Stimulated activated CD4-positive, alpha-beta T cell treated with anti-CD3 and anti-CD28 coated beads, Interleukin-2, amount 100 ng/mL, for 24 hours (primary cell): ENCODE measurements at places on chromosomes 11 and 22.

GRCh38 chr11:74022546-74022945 lies 13.7 kb upstream of the UCP3 start:
- DNase-seq = no peak

DNA sequence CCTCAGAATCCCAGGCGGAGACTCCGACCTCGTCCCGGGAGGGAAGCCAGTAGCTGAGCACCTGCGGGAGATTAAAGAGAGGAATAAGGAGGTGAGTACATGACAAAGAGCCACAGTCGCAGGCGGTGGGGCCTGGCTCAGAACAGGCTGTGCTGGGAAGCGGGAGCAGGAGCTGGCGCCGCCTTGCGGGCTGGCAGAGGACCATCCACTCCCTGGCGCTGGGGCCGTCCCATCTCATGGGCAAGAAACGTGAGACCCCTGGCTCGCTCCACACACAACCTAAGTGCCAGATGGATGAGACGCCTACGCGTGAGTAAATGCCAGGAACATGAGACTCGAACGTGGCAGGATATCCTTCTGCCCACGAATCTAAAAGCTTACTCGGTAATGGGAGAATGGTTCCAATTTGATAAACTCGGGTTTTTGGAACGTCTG lies 6.3 kb downstream of the CEND1 start:
- no peak for DNase-seq

DNA sequence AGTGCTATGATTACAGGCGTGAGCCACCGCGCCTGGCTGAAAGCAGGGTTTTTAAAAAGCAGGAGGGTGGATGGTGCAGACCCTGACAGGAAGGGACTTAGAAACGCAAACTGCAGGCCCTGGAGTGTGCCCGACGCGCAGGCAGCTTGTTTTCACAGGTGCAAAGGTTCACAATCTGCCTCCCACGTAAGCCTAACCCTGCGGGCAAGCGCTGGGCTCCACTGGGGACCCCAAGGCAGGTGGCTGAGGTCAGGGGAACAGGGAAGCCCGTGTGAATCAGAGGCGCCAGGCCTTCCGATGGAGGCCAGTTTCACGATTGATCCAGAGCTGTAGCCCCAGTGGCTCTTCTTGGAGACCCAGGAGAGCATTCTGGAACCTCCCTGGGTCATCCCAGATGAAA lies 256.3 kb downstream of the BRD1 start:
- DNase-seq = no peak

DNA sequence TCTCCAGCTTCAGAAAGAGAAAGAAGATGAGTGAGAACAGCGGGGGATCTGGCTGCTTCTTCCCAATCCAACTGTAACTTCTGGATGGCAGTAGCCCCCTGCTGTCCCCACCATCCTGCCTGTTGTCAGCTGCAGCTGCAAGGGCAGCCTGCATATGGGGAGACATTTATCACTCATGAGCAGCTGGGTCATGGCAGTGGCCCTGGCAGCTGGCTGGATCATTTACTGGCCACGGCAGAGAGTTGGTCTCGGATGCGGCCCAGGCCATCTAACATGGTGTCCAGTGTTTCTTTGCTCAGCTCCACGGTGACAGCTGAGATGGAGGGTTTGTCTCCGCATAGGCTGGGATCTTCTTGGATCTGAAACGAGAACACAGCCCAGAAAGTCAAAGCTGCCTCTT lies 14.8 kb downstream of the COMMD9 start:
- no peak for DNase-seq

- DNase-seq = no peak
These were observed 491.5 kb upstream of the KIRREL3 start for GRCh38 chr11:127492029-127492428.

- peak; percentile 13 for DNase-seq
These were observed 18.1 kb upstream of the GNB1L start for GRCh38 chr22:19872779-19873137.

DNA sequence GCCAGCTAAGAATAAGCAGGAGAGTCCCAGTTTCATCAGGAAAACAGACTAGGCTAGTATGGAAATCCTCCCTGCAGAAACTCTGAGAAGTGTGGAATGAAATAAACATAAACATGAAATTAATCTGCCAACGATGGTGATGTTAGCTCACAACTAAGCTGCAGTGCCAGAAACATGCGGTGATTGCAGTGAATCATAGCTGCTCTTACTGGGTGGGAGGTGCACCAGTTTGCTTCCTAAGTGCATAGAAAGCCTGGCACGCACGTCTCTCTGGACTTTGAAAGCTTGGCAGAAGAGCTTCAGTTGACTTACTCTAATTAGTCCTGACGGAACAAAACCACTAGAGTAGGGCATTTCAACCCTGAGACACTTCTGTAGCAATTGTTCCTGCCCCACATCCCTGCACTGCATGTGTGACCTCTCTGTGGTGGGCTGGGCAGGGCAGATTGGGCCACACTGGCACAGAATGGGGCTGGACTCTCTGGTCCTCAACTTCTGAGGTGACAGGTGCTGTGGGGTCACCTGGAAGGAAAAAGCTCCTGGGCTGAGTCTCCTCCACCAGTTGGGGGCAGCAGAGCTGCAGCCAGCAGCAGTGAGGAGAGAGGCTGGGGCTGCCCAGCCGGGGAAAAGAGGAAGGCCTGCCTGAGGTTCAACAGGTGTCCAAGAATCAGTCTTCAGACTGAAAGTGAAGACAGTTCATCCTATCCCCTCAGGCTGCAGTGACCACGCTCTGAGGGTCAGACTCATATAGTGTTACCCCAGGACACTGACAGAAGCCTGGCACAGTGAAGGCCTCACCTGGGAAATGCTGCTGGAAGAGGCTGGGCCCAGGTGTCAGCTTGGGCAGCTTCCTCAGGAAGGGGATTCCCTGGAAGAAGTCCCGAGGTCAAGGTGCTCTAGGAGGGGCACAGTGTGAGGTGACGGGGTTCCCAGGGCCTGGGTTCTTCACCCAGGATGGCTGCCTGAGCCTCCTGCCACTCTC lies 40.5 kb downstream of the GGTLC2 start:
- peak; percentile 26 for DNase-seq

GRCh38 chr11:29312812-29313211 lies 704.0 kb downstream of the KCNA4 start:
- no peak for DNase-seq

GRCh38 chr11:108902027-108902469 lies 237.2 kb downstream of the DDX10 start:
- DNase-seq = no peak

DNA sequence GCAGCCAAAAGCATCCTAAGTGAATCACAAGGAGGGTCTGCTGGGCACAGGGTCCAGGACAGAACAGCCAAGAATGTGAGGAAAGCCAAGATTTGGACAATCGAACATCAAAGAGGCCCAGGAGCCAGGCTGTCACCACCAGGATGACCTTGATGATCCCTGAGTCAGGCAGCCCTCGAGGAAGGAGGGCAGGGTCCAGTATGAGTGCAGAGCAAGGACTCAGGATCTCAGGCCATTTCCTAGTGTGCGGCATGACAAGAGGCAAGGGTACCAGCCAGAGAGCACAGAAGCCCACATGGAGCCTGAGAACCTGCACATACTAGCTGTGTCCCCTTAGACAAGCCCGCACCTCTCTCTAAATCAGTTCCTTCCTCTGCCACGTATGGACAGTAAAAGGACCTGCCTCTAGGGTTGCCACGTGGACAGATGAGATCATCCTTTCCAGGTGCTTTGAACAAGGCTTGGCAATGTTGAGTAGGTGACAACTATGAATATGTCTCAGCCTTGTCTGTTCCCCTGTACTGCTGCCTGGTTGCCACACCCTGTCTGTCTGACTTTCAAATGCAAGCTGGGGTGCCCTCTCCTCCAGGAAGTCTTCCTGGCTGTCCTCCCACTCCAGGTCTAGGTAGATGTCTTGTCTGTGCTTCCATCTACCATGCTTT lies 32.2 kb upstream of the ISX start:
- DNase-seq = no peak

- DNase-seq = peak; percentile 14
These were observed 128.2 kb downstream of the ZNF280B start for GRCh38 chr22:22380098-22381030.

- no peak for DNase-seq
These were observed 2.0 kb downstream of the SBF2 start for GRCh38 chr11:10291801-10292638.

GRCh38 chr22:39718921-39719475 lies 148.4 kb downstream of the CACNA1I start:
- DNase-seq = no peak

DNA sequence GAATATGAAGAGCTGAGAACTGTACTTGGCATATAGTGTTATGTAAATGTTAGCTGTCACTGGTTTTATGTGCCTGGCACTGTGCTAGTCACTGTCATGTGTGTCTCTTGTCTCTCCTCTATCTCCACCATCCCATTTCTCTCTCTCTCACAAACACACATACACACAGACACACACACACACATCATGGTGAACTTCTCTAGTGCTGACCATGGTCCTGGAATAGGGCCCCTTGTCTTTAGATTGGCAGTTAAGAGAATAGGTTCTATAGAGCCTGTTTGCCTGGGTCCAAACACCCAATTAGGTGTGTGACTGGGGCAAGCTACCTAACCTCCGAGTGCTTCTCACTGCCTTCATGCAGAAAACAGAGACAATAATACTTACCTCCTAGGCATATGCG lies 109.7 kb upstream of the NARS2 start:
- no peak for DNase-seq

DNA sequence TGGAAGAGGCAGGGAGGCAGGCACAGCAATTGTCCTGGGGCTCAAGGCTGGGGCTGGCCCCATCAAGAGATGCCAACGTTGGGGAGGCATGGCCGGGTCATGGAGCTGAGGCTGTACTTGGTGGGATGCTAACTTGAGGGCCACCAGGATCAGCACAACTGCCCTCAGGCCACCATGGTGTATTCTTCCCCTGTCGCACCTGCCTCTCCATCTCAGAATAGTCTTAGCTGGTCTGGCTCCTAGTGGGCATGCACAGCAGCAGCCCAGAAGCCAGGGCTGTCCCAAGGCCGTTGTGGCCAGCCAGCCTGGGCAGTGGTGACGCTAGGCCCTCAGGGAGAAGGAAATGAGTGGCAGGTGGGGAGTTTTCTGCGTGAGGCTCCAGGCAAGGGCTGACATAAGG lies 91.3 kb downstream of the DHCR7 start:
- no peak for DNase-seq

DNA sequence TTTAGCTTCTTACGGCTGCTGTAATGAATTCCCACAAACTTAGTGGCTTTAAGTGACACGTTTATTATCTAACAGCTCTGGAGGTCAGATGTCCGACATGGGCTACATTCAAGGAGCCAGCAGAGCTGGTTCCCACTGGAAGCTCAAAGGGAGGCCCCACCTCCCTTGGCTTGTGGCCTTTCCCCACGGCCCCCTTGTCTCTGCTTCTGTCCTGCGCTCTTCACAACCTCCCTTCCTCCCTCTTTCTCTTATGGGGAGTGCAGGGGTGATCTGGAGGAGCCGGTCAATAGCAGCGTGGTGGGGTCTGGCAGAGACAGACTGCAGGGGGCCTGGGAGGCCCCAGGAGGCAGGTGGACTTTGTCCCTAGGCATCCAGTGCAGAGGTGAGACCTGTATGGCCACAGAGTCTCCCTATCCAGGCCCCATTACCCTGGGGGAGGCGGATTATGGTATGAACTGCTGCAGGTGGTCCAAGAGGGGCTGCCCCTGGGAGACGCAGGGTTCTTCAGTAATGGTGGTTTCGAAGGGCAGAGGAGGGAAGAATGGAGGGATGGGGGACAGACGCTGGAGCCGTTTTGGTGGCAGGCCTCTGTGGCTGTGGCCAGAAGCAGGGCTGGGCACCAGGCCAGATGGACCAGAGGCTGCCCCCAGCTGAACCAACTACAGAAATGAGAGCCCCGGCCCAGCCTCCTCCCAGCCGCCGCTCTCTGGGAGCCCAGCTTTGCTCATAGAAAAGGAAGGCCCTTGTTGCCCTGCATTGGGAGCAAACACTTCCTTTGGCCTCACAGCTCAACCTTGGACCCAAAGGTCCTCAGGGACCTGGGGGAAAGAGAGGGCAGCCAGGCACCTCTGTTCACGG lies 30.7 kb upstream of the KCNQ1OT1 start:
- DNase-seq = no peak

- no peak for DNase-seq
These were observed 964.5 kb upstream of the CHORDC1 start for GRCh38 chr11:91187314-91187713.

GRCh38 chr11:62393061-62393611 lies 25.7 kb upstream of the SCGB1A1 start:
- no peak for DNase-seq

DNA sequence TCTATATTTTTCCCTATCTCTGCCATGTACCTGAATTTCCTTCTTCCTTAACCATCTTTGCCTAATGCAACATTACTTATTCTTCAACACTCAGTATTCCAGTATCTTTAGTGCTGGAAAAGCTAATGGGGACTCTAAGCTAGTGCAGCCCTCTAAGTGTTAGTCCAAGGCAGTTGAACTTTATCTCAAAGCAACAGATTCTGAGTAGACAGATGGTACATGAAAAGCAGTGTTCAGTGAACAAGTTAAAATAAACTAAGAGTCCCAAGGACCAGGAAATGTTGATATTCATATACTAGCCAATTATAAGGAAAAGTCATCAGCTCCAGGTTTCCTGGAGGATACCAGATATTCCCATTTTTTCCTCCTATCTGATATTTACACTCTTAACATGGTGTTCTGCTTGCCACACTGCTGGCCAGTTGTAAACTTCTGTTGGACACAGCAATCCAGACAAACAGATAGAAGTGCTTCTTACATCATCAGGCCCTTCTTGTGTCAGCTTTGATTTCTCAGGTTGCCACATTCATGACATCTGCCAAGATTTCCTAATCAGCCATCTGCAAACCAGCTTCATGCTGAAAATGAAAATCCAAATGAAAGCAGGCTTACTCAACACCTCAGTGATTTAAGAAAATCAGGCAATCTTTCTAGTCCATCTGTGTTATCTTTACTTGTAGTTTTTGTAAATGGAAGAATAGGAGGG lies 255.9 kb upstream of the POU2AF2 start:
- no peak for DNase-seq

- DNase-seq = no peak
These were observed 84.1 kb upstream of the BARX2 start for GRCh38 chr11:129291546-129291945.

DNA sequence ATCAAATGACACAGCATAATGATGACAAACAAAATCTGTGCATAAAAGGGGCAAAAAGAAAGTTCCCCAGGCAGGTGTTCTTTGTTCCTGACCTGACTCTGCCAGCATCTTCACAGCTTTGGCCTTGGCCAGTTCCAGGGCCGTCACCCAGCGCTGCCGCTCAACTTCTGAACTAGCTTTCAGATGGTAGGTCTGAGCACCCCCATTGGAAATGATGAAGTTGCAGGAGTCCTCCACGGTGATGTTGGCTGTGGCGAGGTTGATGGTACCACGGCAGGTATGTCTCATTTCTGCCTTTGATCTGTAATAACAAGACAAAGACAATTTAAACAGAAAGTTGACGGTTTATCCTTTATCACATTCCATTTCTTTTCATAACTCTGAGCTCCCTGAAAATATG lies 5.3 kb downstream of the OSBP start:
- DNase-seq = no peak
